COLO829 (cell line): ENCODE measurements at places on chromosomes 6 and 20.
A peak's percentile ranks its signal among the peaks of the same experiment; 100 is the strongest.

DNA sequence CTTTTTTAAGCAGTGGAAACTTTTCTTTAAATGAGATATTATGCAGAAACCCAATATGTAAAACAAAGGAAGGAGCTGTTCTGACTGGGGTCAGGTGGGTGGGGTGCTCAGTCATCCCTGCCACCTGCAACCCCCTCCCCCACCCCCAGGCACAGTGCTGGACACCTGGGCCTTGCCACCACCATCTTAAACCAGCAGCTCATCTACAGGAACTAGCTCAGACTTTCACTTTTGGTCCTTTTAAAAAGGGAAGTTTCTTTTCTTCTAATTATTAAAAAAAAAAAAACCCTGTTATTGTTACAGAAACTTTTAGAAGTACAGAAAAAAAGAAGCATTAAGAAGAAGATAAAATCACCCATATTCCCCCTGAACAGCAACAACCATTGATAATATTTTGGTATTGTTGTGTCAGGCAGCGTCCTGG lies 37.1 kb downstream of the PPP1R16B start:
- DNase-seq = no peak

- DNase-seq = no peak
Observed at GRCh38 chr6:166488076-166488685, 98.3 kb downstream of the RAMACL start.

- no peak for DNase-seq
Observed at GRCh38 chr20:61161726-61162390, 90.2 kb upstream of the CDH4 start.

GRCh38 chr6:43491750-43492661 lies 14.6 kb downstream of the TJAP1 start:
- peak; percentile 54 for DNase-seq

DNA sequence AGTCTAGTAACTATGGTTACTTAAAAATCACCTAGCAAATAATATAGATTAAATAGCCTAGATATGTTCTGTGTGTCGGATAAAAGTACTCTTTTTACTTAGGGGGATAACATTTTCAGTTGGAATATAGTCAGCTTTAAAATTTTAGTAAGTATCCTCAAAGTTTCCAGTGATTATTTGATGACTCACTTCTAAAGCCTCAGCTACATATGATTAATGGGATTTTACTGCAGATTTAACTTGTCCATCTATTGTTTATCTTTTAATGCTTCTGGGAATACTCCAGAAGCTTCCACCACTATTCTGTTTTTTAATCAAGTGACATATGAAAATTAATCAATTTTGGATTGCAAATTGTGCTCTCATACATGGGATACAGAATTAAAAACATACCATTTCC lies 8.7 kb upstream of the TENT5A start:
- no peak for DNase-seq

DNA sequence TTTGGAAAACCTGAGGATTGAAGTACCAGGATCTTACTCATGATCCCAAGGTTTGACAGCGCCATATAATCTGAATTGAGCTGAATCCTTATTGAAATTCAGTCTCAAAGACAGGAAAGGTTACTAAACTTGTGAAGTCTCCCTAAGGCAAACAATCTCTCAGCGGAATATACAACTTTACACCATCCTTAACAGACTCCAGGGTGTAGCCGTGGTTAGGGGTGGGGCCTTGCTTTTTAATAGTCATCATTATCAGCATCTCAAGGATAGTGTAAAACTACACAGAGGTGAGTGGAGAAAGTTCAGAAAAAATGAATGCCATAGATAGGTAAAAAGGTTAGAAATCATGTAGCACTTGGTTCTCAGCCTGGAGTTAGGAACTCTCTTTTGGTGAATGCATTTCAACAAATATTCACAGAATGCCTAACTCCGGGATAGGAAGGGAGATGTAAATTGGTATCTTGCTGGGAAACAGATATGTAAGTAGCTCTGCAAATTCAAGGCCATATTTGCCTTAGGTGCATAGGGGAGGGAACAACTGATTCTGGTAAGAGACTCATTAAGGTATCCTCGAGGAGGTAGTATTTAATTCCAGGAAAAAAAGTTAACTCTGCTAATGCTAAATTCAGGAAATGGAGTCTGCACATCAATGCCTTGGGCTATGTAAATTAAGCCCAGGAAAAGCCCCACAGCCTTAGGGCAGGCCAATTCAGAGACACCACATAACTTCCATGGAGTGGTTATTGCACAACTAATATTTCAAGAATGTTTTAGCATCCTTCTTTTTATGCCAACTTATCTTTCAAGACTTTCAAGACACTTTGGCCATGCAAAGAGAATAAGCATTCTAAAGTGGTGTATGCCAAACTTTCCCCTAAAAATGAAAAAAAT lies 61.6 kb downstream of the SNAP25 start:
- no peak for DNase-seq

DNA sequence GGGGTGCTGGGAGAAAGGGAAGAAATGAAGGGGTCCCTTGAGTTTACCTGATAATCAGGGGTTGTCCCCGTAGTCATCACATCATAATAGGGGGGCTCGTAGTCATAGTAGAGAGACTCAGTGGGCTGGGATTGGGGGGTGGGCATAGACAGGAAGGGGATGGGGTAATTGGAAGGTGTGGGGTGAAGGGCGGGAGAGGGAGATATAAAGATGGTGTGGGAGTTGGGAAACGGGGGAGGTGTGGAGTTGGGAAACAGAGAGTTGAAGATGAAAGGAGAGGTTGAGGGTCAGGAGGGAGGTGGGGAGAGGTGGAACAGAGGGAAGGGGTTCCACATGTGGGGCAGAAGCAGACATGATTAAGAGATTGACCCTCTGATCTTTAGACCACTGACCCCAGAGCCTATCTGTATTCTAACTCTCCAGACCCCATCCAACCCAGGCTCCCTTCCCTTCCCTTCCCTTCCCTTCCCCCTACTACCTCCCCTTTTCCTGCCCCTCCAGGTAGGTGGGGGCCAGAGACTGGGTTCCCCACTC lies 6.5 kb downstream of the COL11A2 start:
- no peak for DNase-seq

DNA sequence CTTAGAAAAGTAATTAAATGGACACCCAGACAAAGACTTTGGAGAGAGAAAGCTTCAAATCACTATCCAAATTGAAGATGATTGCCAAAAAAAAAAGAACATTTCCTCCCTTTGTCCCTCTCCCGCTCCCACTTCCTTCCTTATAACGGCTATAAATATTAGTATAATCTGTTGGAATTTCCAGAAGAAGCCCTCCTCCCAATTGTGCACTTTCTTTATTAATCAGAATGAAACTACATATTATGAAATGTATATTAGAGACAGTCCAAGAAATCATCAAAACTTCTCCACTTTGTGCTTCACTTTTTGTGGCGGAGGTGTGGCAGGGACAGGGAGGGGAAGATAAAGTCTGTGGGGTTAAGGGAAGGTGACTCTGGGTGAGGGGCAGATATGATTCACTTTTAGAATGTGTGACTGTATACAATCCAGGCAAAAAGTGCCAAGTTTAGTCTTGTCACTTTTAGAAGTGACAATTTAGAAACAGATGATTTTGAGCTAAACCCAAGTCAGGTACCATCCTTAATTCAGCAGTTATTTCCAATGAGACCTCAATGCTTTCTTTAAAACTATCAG lies 195.0 kb upstream of the MARCKS start:
- DNase-seq = no peak

DNA sequence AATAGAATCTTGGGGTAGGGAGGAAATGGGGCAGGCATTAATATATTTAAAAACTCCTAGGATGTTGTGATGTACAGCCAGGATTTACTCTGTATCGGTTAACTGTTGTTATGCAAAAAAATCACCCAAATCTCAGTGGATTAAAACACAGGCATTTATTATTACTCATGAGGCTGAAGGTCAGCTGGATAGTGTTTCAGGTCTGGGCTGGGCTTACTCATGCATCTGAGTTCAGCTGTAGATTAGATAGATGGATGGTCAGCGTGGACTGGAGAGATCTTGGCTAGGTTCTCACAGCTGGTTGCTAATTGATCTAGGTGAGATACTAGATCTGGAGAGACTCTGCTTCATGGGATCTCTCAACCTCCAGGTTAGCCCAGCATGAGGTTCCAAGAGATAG lies 131.4 kb downstream of the BTBD3 start:
- DNase-seq = no peak

- DNase-seq = no peak
Observed at GRCh38 chr6:47133230-47134000, 91.3 kb upstream of the ADGRF1 start.

DNA sequence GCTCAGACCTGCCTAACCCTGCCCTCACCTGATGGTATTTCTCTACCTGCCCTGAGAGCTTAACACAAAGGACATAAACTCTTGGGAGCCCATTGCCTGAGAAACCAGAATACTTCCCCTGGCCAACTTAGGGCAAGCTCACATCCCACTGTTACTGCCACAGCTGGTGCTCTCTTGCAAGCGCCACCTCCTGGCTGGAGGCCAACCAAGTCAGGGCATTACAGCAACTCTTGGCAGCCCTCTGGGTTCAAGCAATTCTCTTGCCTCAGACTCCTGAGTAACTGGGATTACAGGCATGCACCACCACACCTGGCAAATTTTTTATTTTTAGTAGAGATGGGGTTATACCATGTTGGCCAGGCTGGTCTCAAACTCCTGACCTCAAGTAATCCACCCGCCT lies 70.1 kb downstream of the HECA start:
- DNase-seq = no peak

DNA sequence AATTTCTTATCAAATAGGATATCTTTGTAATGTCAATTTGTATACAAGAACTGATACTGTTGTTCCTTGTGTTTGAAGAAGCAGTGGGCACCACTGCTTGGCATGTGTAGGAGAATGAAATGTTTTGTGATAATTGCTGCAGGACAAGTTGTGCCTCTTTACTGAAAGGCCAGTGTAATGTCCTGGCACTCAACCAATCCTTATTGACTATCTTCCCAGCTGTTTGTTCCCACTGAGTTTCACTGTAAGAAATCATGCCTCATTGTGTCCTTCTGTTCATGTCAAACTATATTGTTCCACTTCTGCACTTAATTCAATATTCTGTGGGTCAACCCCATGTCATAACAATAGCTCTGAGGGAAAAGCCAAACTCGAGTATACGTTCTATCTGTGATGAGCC lies 136.1 kb upstream of the FAM83B start:
- no peak for DNase-seq

- no peak for DNase-seq
Observed at GRCh38 chr6:142569676-142570075, 267.9 kb downstream of the ADGRG6 start.

GRCh38 chr6:100670056-100670455 lies 205.3 kb upstream of the SIM1 start:
- DNase-seq = no peak

DNA sequence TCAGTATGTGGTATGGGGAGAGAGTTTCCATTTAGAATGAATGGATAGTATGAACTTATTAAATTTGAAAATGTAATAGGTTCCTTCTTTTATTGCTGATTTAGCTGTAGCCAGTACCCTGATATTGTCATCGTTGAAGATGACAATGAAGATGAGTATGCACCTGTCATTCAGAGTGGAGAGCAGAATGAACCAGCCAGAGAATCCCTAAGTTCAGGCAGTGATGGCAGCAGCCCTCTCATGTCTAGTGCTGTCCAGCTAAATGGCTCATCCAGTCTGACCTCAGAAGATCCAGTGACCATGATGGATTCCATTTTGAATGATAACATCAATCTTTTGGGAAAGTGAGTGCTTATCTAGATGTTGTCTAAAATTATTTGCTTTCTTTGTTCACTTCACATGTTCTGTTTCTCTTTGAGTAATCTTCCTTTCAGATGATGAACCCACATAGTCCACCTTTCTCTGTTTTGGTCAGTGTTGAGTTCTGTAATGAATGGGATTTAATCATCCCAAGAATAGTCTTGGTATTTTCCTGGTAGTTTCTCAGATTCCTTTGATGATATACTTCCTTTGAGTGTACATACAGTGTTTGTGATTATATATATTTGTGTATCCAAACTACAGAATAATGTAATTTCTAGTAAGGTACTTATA lies 23.3 kb downstream of the HSF2 start:
- no peak for DNase-seq

DNA sequence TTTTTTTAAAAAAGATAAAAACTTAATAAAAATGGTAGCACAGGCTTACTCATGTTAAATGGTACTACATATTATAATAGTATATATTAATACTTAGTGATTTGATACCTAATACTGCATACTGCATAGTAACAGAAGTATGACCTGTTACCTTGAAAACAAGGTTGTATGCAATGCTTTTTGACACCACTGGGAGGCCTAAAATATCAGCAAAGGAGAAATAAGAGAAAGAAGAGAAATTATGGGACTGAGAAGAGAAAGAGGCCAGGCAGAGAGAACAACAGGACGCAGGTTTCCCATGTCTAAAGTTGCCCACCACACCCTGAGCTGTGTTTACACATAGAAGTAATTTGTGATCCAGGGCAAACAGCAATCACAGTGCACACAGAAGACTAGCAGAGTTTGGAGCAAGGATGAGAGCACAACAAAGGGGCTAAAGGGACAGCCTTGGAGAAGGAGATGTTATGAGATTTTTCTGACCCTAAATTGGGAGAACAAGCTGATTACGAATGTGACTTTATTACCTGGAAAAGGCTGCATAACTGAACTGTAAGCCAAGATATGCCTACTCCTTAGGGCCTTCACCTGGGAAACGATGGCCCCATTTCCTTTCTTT lies 73.2 kb downstream of the ROS1 start:
- DNase-seq = no peak

GRCh38 chr6:128478230-128479047 lies 42.0 kb downstream of the PTPRK start:
- no peak for DNase-seq

GRCh38 chr20:63908008-63908682 lies 13.2 kb downstream of the DNAJC5 start:
- DNase-seq = no peak

- peak; percentile 2 for DNase-seq
Observed at GRCh38 chr6:128036808-128037570, 136.1 kb upstream of the THEMIS start.

GRCh38 chr6:169665289-169665688 lies 36.5 kb downstream of the WDR27 start:
- no peak for DNase-seq

- DNase-seq = no peak
Observed at GRCh38 chr6:16420715-16421461, 182.5 kb downstream of the GMPR start.

GRCh38 chr6:38171997-38172738 lies 352.6 kb downstream of the ZFAND3 start:
- no peak for DNase-seq

GRCh38 chr6:166417285-166417691 lies 34.5 kb upstream of the MPC1 start:
- DNase-seq = no peak

DNA sequence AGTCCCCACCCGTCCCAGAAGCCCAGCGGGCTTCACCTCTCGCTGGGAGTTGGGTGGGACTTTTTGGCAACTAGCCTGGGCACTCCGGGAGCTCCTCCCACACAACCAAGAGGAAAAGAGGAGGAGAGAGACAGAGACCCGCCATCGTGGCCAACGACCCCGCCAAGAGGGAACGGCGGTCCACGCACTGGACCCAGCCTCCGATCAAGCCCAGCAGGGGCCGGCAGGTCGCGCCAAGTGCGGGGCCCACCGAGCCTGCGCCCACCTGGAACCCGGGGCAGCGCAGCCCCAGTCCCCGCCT lies 3.0 kb upstream of the TMEM14C start:
- no peak for DNase-seq
